ENCODE measurements at places on chromosomes 16 and 17. TPM values are rescaled to one million over a fixed set of nuclear protein-coding genes. Genes with fewer than 3 reads are reported as not detected.
A peak's percentile ranks its signal among the peaks of the same experiment; 100 is the strongest.

- no peak for DNase-seq
These were observed 40.1 kb upstream of the ZFP90 start for GRCh38 chr16:68499006-68499405.

GRCh38 chr17:34321964-34322363, 2.7 kb downstream of the CCL8 start:
- DNase-seq: no peak

DNA sequence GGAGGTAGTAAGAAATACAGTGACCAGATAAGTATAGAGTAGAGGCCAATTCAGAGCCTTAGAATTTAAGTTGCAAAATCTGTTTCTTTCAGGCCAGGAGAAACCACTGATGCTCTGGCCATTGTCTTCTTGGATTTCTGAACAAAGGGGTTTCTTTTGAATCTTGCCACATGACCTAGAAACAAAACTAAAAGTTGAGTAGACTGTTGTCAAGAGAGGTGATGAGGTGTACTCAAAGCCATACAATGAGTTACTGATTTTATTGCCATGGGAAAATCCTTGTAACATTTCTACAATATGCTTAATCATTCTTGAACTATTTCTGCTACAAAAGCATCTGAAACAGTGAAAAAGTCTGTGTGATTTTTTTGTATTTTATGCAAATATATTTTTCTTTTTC, 881.3 kb downstream of the CDH11 start:
- no peak for DNase-seq

The KRTAP4-9 gene
- total RNA-seq: not detected

DNA sequence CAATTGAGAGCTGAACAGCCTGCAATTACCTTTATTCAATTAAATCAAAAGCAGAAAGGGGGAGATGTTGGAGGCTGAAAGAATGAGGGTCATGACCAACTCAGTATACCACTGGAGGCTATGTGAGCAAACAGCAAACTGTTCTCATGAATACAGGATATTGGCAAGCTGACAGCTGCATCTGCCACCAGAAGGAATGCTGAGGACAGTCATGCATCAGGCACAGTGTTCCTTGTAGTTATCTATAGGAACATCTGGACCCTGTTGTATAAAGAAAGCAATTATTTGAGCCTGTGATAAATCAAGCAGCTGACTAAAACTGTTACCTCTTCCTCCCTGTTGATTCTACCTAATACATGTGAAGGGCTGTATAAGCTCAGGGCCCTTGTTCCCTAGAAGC, 2064.6 kb downstream of the TP53TG3F start:
- DNase-seq: no peak

- DNase-seq: no peak
These were observed 2.5 kb downstream of the ADAT1 start for GRCh38 chr16:75620326-75621169.

The SLC52A1 gene
- 0.25 TPM for total RNA-seq

GRCh38 chr16:12067714-12068401, 91.3 kb downstream of the SNX29 start:
- DNase-seq: peak; percentile 92

DNA sequence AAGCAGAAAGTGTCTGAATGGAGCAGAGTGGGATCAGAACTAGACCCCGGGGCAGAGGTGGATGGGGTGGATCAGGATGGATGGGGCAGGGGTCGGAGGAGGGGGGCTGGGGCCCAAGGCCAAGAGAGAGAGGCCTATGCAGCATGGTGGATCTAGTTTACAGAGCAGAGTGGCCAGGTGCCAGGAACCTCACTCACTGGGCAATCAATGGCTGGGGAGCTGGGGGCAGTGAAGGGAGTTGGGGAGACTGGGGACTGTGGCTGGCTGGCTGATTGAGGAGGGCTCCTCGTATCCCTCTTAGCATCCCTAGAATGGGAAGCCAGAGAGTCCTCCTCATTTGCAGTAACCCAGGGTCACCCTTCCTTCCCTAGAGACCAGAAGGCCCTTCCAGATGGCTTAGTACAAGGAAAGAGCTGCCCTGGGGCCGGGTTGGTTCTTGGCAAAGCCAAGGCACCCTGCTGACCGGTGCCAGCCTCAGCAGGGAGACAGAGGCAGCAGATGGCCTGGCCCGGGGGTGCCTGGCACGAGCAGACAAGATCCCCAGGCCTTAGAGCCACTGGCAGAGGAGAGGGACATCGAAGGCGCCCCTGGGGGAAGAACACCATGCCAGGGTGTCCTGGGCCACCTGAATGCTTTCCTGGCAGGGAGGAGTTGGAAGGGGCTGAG, 36.8 kb downstream of the SRCIN1 start:
- no peak for DNase-seq

DNA sequence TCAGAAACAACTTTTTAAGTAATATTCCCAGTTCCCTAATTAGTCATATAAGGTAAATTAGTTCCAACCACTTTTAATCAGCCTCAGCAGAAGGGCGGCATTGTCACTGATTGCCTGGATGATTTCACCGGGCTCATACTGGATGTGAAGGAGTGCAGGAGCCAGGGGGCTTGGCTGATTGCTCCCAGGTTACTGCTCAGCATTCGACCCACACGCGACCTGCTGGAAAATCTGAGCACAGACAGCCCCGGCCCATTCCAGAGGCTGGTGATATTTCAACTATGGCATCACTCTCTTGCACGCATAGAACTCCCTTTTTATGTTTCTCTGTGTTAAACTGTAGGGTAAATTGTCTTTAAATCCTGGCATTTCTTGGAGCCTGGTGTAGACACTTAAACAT, 34.2 kb downstream of the CPPED1 start:
- no peak for DNase-seq

DNA sequence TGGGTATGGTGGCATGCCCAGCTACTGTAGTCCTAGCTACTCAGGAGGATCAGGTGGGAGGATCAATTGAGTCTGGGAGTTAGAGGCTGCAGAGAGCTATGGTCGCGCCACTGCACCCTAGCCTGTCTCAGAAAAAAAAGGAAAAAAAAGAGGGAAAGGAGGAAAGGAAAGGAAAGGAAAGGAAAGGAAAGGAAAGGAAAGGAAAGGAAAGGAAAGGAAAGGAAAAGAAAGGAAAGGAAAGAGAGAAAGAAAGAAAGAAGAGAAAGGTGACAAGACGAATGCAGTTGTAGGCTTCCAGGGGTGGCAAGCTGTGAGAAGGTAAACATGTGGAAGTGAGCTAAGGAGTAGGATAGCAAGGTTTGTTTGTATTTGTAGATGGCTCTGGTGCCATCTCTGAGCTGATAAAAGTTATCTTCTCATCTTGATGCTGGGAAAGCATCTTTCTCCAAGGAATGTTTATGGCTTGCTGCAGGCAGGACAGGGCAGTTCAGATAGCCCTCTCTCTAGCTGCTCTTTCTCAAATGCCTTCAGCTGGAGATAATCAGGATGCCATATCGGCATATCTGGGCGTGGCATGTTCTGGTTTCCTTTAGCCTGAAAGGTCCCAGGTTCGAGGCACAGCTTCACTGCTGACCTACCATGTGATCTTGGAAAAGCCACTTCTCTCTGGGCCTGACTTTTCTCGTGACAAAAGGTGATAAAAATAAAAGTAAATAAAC, 2.8 kb upstream of the NOS2 start:
- DNase-seq: no peak

DNA sequence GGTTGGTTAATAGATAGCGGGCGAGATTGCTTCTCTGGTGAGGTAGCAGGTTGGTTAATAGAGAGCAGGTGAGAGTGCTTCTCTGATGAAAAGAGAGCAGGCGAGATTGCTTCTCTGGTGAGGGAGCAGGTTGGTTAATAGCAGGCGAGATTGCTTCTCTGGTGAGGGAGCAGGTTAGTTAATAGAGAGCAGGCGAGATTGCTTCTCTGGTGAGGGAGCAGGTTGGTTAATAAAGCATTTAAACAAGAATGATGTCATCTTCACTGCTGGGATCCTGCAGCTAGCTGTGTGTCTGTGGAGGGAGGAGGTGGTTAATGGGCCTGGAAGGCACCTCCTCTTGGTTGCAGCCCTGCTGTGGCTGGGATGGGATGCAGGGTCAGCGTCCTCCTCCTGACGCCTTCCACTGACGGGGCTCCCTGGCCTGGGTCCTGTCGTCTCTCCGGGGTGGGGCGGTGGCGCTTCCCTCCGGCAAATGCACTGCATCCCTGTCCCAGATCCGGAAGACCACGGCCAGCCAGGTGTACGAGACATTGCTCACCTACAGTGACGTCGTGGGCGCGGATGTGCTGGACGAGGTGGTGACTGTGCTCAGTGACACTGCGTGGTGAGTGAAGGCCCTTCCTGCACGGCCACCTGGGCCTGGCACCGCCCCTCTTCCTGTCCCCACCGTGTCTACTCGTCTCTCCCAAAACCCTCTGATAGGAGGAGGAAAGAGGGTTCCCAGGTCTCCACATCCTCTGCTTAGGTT, 99.2 kb upstream of the ZNF750 start:
- DNase-seq: no peak

DNA sequence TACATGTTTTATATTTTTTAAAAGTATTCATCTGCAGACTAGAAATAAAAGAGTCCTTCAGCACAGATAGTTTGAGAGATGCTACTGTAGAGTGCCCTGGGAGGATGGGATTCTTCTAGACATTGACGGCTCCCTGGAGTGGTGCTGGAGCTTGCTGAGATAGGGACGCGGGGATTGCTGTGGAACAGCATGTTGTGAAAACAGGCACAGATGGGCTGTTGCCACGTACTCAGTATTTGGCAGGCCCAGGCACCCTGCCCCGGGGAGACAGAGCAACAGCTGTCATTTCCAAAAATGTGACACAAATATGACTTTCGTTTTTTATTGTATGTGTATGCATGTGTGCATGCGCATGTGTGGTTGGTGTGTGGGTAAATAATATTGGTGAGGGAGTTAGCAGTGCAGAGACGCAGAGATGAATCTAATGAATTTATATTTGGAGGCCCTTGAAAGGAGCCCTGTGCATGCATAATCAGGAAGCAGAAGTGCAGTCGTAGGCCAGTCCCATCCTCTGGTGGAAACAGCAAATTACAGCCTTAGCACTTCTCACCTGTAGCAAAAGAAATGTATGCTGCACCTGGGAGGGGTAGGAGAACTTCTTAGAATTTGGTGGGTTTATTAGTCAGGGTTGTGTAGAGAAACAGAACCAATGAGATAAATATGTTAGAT, 6.2 kb upstream of the ABCA8 start:
- DNase-seq: no peak

- DNase-seq: peak; percentile 80
These were observed 40.7 kb downstream of the ACTG1 start for GRCh38 chr17:81471818-81472456.

- peak; percentile 84 for DNase-seq
These were observed 18.8 kb upstream of the GAA start for GRCh38 chr17:80082403-80083135.

DNA sequence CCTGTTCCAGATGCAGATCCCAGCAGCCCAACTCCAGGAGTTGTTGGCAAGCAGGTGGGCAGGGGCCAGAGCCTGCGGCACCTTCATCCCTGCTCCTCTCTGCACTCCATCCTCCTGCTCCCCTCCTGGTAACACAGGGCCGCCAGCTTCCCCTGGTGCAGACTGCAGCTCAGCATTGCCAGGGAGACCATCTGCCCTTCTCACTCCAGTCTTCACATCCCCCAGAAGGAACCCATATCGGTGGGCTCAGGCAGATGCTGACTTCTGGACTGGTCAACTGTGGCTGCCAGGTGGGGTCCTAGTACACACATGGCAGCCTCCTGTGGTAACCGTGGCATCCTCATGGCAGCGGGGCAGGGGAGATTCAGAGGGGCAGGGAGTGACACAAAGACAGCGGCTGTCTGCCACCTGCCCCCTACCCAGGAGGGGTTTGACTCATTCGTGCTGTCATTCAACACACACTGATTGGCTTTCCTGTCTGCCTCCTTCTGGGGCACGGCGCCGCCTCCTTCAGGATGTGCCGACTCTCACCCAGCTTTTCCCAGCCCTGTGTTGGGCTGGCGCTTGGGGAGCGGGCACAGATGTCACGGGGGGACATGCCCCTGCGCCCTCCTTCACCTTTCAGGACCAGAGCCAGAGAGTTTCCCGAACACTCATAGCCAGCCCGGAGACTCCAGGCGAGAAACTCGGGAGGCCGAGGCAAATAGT, 120.9 kb downstream of the CMIP start:
- DNase-seq: no peak

GRCh38 chr17:59101178-59101577, 5.5 kb downstream of the TRIM37 start:
- DNase-seq: no peak

DNA sequence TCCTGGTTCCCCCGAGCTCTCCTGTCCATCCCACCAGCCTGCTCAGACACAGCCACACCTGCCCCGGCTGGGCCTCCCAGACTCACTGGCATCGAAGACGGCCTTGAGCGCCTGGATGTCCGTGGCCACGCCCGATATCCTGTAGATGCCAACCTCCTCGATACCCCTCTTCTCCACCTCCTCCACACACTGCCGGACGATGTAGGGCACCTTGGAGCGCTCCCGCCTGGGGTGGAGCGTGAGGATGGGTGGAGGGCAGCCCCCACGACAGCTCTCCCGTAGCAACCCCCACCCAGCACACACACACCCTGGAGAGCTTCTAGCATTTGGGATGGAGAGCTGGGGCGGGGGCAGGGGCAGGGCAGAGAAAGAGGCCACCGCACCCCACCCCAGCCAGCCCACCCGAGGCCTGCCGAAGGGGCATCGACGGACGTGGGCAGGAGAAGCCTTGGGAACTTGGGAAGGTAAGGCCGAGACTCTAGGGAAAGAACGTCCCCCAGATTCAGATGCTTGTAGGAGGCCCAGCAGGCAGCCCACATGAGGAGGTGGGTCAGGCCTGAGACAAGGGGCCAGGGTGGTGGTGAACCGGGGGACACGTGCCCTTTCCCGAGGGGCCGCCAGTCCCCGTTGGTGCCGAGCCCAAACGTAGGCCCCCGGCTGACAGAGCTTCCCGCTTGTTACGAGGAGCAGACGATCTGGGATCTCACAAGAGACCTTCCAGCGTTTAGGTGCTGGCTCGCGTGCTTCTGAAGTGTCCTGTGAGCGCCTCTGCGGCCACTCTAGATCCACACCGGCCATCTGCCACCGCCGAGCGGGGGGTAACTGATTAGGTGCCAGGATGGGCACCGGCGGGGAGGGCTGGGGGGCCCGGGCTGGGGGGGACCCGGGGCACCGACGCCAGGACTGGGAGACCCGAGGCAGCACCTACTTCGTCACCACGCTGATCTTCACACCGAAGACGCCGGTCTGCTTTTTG, 15.1 kb downstream of the TIMM22 start:
- DNase-seq: no peak

The SLC25A19 gene
- 8.7 TPM for total RNA-seq

- no peak for DNase-seq
These were observed 16.4 kb downstream of the CDR2 start for GRCh38 chr16:22358000-22358399.

The KRTAP4-1 gene
- not detected for total RNA-seq

The PRR15L gene
- not detected for total RNA-seq

- no peak for DNase-seq
These were observed 8.5 kb downstream of the SLC38A10 start for GRCh38 chr17:81286491-81287145.

The HBA1 gene
- total RNA-seq: not detected

DNA sequence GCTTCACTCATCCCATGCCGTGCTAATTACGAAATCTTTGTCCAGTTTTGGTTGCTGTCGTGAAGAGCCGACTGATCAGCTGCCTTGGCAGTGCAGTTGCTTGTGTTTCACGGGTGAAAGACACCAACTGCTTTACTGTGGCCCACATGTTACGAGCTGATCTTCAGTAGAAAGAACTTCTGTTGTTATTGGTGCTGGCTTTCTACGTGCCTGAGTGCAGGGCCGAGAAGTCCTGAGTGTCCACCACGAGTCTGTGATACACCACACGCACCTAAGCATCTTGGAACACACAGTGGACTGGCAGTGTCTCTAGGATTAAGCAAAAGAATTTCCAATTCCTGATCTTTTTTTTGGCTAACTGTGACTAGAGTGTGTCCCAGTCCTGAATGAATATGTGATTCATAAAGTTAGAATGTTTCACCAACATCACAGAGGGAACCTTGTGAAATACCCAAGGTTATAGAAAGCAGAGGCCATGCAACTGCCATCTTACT, 70.4 kb upstream of the CLEC18A start:
- peak; percentile 45 for DNase-seq
